Kidney epithelial cell (primary cell): ENCODE measurements at places on chromosomes 7 and 10.

GRCh38 chr10:86651631-86652331 lies 2.6 kb upstream of the OPN4 start:
- no peak for DNase-seq

GRCh38 chr10:81728692-81729091 lies 146.3 kb upstream of the NRG3 start:
- DNase-seq, result no peak

DNA sequence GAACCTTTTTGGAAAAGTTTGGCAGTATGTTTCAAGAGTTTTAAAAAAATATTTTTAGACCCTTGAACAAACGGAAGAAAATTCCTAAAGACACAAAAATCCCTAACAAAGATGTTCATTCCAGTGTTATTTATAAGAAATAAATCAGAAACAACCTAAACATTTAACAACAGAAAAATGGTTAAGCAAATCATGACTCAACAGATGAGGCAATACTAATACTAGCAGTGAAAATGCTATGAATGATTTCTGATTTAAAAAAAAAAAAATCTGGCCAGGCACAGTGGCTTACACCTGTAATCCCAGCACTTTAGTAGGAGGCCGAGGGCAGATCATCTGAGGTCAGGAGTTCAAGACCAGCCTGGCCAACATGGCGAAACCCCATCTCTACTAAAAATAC lies 61.0 kb downstream of the ARHGAP12 start:
- no peak for DNase-seq

DNA sequence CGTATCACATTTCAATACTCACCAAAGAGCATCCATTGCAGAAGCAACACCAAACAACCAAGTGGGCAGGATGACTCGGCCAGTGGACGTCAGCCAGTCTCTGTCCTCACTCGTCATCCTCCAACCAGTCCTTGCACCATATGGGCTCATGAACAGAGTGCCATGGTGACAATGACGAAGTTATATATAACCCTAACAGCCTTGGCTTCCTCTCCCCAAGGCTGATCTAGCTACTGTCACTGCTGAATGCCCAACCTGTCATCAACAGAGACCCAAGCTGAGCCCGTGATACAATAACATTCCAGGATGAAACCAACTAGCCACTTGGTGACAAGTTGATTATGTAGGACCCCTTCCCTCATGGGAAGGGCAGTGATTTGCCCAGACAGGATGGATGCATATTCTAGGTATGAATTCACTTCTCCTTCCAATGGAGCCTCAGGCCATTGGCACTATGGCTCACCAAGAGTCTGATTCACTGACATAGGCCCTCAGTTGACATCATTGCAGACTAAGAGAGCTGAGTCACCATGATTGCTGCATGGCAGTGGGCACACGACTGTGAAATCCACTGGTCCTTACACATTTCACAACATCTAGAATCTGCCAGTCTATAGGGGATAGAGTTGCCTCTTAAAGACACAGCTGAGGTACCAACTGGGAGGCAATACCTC lies 26.3 kb upstream of the PPIF start:
- DNase-seq, result peak; percentile 93

DNA sequence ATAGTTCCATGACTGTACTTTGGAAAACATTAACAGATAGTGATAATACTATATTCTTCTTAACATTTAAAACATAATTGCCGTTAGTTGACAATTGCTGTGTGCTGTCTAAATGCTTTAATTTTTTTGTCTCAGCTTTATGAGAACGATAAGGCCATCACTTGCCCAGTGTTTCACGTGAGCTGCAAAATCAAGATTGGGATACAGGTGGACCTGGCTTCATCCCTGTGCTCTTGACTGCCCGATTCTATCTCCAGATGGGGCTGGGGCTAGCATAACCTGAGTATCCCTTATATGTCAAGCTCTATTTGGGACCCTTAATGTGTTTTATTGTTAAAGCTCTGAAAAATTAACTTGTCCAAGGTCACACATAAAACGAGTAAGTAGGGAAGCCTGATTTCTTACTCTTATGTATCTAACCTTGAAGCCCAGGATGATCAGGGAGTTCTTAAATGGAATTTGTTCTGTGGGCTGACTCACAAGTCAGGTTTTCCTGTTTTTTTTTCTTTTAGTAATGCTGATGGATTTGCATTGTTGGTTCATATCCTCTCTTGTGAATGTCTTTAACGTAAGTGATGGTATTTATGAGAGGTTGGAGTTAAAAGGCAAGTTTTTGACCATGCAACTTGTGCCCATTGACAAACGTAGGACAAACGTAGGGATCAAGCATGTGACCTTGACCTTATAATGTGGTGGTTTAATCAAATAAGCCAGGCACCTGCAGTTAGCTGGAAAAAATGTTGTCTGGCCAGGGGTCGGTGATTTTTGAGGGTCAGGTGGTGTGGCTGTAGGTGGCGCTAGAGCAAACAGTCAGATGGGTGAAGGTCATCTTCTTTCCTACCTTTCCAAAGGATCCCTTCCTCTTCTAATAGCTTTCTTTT lies 3.6 kb downstream of the PRKAR2B start:
- DNase-seq, result no peak

- no peak for DNase-seq
Measured at GRCh38 chr10:123583639-123584418, 82.3 kb upstream of the GPR26 start.

DNA sequence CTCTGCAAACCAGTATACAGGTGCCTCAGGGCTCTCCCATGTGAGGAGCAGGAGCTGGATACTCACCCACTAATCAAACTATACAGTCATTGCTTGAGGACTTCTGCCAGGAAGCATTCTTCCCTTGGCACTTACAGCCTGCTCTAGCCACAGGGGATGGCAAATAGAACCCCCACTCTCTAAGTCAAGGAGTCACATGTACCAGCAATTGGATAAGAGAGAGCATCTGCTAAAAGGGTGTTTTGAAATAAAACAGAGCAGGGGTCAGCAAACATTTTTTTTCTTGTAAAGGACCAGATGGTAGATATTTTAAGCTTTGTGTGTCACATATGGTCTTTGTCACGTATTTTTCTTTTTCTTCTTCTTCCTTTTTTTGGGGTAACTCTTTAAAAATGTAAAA lies 865.2 kb upstream of the GHITM start:
- DNase-seq, result no peak

DNA sequence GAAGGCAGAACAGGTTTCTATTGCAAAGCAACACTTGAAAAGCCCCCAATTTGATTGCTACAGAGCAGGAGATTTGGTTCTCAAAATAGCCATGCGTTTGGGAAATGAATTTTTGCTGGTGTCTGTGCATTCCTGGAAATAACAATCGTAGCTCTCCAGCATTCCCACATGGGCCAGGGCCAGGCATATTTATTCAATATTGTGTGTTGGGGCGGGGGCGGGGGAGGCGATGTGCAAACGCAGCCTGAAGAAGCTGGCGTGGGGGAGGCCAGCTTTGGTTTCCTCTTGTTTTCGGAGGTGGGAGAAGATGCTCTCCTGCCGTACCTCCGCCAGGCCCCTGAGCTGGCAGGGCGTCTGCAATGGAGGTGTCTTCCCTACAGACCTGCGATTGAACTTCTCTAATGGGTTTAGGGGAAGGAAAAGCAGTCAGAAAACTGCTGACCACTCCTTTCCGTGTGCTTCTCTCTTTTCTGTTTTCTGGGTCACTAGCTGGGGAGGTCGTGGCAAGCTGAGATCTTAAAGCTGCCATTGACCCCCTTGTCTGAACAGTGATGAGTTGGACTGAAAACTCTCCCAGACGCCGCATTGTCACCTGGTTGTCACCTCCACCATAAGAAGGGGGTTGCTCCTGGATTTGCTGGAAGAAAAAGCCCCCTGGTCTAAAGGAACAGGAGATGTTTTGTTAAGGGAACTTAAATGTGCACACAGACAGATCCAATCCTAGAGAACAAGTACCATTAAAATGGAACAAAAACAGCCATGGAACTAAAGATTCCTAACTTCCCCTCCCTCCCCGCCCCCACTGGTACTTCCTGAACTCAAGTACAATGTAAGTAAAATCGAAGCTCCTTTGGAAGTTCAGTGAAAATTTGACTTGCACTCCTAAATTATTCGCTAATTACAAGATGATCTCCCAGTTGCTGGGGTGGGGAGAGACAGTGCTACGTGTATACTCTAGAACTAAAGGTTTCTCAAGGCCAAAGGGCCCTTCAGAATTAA lies 56.4 kb upstream of the HABP2 start:
- DNase-seq, result no peak

- DNase-seq, result no peak
Measured at GRCh38 chr7:95951531-95951930, 179.2 kb downstream of the DYNC1I1 start.

DNA sequence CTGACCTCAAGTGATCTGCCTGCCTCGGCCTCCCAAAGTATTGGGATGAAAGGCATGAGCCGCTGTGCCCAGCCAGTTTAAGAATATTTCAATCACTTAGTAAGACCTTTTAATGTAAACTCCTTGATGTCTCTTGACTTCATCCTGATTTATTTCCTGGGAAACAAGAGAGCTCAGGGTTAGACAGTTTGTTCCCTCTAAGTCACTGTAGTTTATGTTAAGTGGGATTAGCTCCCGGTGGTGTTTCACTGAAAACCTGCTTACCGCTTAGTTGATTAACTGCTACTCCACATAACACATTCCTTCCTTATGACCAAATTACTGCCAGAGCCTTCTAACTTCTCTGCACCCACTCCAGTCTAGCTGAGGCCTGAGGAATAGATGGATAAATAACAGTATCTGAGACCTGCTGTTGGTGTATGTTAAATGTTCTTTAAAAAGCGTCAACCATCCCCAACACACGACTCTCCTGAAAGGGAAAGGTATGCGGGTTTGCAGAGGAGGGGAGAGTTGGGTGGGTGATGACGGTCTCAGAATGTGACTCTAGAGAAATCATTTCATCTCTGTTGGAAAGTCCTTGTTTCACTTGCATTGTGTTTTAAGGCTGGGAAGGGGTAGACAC lies 48.7 kb downstream of the CREB3L2 start:
- DNase-seq, result peak; percentile 78

DNA sequence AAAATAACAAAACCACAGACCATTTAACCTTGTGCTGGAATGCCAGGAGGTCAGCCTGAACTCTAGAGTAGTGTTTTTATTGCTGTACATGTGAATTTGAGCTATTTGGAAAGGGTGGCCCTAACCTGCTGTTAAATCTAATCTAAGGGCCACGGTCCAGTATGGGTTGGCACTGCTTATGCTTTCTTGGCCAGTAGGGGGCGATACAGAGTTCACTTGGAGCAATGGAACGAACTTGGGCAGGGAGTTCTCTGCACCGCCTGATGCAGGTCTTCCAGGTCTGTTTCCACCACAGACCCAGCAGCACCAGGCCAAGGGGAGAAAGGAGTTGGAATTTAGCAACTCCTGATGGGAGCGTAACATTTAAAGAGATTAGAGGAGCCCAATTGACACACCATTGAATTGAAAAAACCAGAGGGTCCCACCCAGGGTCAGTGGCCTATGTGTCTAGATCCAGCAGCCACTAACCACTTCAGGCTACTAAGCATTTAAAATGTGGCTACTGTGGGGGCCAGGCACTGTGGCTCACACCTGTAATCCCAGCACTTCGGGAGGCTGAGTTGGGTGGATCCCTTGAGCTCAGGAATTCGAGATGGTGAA lies 75.7 kb upstream of the EFCAB10 start:
- DNase-seq, result no peak
